A673 (cell line): ENCODE measurements at places on chromosomes 7 and 10.

DNA sequence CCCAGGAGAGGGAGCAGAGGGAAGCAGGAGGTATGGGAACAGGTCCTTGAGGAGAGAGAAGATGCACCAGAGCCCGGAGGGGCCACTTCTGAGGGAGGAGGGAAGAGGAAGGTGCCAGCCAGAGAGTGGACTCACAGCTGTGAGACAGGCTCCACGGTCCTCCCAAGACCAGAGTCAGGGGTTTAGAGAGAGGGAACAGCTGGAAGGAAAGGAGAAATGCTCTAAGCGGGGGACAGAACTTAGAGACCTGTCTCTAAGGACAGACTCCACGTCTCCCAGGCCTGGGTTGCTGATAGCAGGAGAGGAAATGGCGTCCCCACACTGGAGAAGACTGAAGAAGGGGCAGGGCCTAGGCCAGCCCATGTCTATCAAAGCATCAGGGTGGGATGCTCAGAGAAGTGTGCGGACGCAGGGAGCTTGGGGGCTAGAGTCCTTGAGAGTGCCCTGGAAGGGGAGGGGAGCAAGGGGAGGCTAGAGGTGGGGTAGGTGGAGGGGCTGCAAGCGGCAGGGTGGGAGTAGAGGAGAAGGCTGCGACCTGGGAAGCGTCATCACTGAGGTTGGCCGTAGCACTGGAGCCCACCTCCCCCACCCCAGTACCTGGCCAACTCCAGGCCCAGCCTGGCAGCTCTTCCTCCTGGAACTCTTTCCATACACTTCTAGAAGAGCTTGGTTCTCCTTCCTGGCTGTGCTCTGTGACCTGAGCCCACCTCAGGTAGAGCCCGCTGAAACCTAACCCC, 25.6 kb upstream of the GRID1 start:
- DNase-seq = no peak

GRCh38 chr7:136018104-136018503, 40.9 kb upstream of the MTPN start:
- no peak for DNase-seq

GRCh38 chr7:28174442-28174841, 6.2 kb downstream of the JAZF1 start:
- no peak for DNase-seq

DNA sequence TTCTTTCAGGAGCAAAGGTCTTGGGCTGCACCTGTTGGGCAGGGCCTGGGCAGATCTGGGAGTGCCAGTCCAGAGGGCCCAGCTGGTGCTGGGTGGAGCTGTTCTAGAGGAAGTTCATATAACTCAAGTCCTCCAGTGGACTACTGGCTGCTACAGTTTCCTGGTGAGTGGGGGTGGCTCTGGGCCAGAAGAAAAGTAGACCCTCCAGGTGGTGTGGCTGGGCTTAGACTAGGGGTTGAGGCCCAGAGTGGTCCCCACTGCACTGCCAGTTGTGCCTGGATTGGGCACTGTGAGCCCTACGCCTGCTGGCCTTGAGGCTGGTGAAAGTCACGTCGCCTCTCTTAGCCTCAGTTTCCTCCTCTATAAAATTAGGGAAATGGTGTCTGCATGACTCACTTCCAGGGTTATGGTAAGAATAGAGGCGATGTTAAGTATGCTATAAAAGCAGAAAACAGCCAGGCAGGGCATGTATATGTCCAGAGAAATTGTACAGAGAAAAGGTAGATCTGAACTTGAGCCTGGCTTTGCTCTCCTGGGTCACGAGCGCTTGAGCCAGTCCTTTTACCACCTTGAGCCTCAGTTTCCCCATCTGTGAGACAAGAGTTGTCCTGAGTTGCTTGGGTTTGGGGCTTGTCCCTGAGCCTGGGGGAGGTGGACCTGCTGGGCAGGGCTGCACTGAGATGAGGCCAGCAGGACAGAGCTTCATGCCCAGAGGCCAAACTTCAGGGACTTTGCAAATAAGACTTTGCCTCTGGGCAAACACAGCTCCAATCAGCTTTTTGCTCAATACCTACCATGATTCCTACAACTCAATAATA, 3.8 kb upstream of the CLDN3 start:
- DNase-seq = no peak

DNA sequence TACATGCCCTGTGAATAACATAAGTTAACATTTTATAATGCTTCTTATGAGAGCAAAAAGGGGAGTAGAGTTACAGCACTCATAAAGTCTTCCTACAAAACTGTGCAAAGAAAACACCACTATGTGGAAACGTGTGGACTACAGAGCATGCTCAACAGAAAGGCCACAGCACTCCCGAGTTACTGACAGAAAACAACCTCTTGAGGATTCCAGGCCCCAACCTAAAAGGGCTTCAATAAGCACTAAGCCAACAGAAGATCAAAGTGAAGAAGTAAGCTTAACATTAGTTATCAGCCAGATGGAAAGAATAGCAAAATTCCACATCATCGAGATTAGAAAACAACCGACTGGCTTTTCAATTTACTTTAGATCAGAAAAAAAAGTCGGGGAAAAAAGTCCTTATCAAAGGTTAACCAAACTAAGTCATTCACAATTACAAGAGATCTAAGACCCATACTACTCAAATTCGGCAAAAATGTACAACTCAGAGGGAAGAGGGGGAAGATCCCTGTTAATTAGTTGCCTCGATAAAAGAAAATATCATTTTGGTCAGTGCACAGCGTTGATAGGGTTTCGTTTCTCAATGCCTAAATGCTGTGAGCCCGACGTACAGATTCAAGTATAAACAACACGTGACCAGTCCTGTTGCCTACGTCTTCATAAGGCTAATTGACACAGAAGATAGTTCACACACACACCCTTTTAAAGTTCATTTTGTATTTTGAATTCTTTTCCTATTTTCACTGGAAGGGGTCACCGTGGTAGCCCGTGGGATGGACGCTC, 1.4 kb downstream of the KBTBD2 start:
- peak; percentile 70 for DNase-seq

GRCh38 chr7:132536654-132537395, 39.4 kb downstream of the PLXNA4 start:
- no peak for DNase-seq

GRCh38 chr7:147547252-147547897, 1043.2 kb upstream of the C7orf33 start:
- peak; percentile 49 for DNase-seq

GRCh38 chr7:124059375-124059774, 26.5 kb upstream of the TMEM229A start:
- no peak for DNase-seq

DNA sequence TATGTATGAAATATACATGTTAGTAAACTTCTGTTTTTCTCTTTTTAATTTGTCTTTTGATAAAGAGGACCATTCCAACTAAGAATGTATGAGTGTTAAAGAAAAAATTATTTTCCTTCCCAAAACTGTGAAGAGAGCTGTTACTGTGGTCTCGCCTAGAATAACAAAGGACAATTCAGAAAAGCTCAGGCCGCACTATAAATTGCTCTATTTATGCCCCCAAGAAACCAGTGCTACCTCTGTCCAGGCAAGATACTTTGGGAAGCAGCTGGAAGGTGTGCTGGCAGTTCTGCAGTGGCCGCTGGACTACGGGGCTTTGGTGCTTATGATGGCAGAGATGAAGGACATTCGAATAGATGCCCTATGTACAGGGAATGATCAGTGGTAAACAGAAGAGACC, 252.1 kb downstream of the DOCK4 start:
- no peak for DNase-seq

- DNase-seq = no peak
Measured at GRCh38 chr7:37095122-37095521, 353.5 kb downstream of the ELMO1 start.

DNA sequence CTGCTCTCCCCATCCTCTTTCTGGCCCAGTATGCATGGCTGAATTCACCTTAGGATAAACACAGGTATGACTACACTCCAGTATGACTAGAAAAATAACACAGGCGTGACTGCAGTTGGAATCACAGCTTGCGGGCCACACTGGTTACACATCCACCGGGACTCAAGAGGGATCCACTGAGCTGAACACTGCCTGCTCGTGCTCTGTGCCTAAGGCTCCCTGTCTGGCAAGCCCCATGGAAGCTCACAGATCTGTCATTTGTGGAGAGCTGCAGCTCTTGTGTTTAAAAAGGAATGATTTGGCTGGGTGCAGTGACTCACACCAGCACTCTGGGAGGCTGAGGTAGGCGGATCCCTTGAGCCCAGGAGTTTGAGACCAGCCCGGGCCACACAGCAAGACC, 26.8 kb downstream of the VOPP1 start:
- peak; percentile 26 for DNase-seq

DNA sequence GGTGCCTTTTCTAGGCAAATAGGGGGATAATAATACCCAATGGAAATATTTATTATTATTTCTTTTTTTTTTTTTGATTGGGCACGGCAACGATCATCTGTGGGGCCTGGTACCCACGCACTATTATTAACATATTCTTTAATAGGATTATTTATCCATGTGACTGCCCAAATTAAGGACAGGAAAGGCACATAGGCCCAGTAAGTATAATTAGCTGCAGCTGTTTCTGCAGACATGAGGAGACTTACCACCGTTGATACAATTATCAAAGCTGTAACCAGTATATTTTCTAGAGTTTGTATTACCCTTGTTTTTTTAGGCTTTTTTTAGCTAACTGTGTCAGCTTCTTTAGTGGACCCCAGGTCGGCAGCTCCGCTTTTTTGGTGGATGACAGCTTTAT, 25.2 kb upstream of the GUSB start:
- DNase-seq = peak; percentile 69

DNA sequence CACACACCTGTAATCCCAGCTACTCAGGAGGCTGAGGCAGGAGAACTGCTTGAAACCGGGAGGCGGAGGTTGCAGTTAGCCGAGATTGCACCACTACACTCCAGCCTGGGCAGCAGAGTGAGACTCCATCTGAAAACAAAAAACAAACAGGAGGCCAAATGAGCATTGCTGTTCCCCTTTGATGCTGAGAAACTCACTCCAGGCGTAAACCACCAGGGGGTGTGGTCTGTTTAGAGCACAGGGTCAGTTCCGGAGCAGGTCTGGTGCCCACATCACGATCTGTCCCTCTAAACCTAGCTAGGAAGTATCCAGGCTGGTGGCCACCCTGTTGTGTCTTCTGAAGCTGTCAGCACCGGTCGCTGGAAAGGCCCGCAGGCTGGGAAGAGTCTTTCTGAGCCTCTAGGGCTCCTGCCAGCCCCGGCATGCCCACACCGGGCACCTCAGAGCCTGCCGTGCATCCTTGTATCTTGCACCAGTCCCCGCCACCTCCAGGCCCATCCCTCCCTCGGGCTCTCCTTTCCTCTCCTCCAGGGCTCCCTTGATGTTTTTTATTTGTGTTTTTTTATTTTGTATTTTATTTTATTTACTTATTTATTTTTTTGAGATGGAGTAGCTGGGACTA, 66.3 kb upstream of the SH2B2 start:
- no peak for DNase-seq

DNA sequence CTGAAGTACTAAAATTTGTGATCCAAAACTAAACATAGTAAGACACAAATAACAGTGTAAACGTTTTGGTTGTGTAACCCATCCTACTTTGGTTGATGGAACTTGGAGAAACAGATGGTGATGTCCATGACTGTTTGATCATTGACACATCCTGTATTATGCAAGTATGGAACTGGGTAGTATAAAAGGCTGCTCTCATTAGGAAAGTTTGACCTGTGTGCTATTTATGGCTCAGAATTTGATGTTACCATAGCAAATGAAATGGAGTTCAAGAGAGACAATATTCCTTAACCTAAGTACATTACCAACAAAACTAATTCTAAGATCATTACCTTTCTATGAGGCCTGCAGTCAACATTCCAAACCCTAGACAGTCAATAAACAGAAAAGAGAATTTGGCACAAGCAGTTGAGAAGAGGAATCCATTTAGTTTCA, 39.9 kb downstream of the DKK1 start:
- no peak for DNase-seq

GRCh38 chr7:84251277-84251781, 56.7 kb upstream of the SEMA3A start:
- DNase-seq = peak; percentile 74

DNA sequence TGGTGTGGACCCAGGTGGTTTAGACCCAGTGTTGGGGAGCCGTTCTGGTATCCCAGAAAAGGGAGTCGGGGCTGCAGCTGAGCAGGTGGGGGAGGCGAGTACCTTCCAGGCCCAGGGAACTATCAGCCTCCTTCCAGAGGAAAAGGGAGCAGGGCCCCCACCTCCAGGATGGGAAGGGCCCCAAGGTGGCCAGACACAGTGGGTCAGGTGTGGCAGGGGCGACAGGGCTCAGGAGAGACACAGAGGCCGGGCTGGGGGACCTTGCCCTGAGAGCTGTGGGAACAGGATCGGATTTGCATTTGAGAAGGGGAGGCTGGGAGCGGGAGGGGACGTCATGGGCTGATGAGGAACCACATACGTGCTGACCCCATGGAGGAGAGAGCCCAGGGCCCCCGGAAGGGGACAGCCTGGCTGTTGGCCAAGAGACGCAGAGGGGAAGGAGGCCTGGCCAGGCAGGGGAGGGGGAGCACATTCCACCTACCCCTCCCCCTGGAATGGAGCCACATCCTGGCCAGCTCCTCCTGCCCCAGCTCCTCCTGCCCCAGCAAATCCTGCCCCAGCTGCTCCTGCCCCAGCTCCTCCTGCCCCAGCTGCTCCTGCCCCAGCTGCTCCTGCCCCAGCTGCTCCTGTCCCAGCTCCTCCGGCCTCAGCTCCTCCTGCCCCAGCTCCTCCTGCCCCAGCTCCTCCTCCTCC, 9.7 kb upstream of the TTYH3 start:
- DNase-seq = no peak
